ENCODE measurements at places on chromosomes 13 and 19.

GRCh38 chr19:21321134-21321533, 8.1 kb downstream of the ZNF708 start:
- no peak for DNase-seq

DNA sequence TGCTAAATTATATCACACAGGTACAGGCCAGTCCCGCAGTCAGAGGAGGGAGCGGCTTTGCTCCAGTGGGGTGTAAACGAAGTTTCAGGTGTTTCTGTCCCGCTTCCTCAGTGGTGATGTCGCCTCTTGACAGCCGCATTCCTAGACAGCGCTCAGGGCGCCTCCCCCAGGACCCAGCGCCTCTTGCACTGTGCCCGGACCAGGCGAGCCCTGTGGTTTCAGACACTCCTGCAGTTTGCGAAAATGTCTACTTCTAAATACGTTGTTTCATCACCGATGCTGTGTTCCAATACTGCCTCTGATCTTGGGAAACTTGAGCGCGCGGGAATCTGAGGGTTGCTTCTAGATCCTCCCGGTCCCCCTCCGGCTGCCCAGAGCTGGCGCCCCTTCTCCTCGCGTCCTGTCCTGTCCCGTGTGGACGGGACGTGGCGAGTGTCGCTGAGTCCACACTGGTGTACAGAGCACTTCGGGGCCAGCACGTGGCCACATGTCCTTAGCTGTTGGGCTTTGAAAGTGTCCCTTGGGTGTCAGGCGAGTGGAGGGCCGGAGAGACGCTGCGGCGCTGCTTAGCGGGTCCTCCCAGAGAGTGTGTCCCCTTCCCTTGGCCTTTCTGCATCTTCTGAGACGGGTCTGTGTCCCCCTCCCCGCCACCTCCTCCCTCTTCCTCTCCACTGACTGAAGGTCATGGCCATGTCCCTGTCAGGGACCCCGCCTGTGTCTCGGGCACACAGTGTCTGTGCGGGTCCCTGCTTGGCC, 14.6 kb upstream of the RPS15 start:
- no peak for DNase-seq

- DNase-seq, result peak; percentile 78
Observed at GRCh38 chr19:4768934-4769777, 22.4 kb upstream of the FEM1A start.

DNA sequence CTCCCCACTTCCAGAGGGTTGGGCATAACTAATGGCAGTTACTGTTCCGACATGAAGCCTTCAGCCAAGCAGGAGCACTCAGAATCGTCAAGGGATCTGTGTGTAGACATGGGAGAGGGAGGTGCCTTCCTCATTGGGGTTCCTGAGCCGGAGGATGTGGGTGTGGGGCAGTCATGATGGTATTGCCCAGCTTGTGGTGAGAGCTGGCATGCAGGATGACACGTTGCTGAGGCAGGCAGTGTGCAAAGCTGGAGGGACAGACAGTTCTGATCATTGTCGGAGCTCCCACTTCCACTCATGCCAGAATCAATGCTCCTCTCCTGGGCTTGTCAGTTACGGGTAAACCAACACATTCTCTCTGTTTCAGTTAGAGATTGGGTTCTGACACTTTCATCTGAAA, 83.9 kb upstream of the TSC22D1 start:
- no peak for DNase-seq

DNA sequence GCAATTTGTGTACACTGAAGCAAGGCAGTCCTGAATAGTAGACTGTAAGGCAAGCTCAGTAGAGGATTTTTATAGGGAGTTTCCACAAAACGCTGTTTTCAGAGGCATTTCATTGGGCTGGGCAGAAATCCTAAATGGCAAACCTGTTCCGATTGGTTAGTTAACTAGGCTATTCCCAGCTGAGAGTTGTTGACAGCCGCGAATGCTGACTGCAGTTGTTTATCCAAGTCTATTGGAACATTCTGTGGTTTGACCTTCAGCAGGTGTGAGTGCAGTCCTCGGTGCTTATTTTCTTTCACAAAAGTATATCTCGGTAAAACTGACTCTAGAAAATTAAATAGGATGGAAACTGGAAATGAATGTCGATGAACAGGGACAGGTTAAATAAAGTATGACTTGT, 45.4 kb downstream of the TPT1 start:
- DNase-seq, result no peak

- no peak for DNase-seq
Observed at GRCh38 chr19:41876847-41877832, at the start of gene CD79A. Gene CD79A (plus strand): TSS chr19:41877279. CDS start chr19:41877305, 26 bp downstream.

GRCh38 chr13:35025314-35025713, 83.2 kb downstream of the NBEA start:
- no peak for DNase-seq

GRCh38 chr19:4338441-4339355, at the start of gene STAP2:
Gene STAP2 (minus strand): TSS chr19:4338827. CDS start chr19:4338753, 74 bp downstream.
- DNase-seq, result no peak

DNA sequence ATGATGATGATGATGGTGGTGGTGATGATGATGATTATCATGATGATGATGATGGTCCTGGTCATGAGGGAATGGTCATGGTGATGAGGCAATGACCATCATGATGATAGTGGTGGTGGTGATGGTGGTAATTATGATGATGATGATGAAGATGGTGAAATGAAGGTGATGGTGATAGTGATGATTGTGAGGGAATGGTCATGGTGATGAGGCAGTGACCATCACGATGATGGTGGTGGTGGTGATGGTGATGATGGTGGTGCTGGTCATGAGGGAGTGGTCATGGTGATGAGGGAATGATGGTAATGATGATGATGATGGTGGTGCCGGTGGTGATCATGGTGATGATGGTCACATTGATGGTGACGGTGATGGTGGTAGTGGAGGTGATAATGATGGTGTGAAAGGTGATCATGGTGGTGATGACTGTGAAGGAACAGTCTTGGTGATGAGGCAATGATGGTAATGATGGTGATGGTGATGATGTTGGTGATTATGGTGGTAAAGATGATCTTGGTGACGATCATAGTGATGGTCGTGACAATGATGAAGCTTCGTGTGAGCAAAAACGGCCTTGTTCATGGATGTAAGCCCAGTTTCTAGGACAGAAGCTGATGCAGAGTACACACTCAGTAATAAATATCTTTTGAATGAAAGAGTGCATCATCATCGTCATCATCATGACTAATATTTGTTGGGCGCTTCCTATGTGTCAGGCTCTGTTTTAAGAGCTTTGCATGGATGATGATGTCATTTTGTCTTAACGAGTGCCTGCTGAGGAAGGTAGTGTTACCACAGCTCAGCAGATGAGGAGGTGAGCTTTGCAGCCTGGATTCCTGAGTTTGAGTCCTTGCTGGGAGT, 17.3 kb downstream of the SBK2 start:
- no peak for DNase-seq

All from HuH-7.5 (cell line).